CD4-positive, alpha-beta T cell treated with Interleukin-10 for 1 hour (primary cell): ENCODE measurements at places on chromosomes 1 and 21.

GRCh38 chr1:212702672-212703071 is 3.0 kb upstream of the BATF3 start:
- DNase-seq, result no peak

DNA sequence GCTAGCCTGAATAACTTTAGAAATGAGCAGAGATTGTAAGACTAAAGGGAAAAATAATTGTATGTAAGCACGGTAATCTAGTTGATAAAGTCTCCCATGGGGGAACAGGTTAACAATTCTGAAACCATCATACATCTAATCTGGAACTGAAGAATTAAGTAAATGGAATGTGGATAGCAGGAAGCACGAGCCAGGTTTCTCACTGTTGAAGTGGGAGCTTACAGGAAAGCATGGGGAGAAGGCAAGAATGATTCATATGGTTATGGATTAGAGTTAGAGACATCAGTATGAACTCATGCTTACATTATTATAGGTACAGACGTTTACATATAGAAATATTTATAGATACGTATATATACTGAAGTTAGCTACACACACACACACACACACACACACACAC is 83.0 kb downstream of the LEPR start:
- DNase-seq, result no peak

DNA sequence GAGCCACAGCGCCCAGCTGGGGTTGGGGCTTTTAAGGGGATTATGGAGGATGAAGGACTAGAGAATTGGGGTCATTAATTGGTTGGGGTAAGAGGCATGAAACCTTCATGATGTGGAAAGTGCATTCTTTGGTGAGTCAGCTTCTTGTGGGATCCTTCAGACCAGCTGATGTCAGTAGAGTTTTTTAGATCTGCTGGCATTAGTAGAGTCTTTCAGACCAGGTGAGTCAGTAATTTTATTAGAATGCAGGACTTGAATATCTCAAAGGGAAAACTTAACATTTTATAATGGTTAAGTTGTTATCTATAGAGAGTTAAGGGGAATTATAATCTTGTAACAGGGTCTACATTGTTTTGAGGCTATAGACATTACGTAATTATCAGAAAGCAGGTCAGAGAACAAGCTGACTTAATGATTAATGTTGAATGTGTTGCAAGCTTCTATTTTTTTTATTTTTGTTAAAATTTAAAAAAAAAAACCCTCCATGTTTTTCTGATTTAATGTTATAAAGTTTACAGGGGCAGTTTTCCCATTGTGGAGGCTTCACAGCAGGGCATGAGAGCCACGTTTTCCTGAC is 160.9 kb upstream of the FMN2 start:
- DNase-seq, result no peak

- DNase-seq, result no peak
Observed at GRCh38 chr1:41656825-41657500, 172.5 kb upstream of the EDN2 start.

DNA sequence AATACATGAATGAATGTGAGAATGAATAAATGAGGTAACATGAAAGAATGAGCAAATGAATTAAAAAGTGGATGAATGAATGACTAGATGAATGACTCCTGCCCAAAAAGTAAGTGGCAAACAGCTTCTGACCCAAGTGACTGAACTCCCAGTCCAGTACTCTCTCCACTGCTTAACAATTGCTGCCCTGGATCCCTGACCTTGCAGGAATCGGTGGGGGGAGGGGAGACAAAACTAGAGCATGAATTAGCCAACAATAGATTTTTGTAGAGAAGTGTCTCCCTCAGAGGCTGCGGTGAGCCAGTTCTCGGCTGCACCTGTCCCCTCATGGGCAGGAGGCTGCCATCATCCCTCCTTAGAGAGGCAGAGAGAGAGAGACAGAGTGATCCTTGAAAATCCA is 5.9 kb upstream of the GRIK3 start:
- no peak for DNase-seq

DNA sequence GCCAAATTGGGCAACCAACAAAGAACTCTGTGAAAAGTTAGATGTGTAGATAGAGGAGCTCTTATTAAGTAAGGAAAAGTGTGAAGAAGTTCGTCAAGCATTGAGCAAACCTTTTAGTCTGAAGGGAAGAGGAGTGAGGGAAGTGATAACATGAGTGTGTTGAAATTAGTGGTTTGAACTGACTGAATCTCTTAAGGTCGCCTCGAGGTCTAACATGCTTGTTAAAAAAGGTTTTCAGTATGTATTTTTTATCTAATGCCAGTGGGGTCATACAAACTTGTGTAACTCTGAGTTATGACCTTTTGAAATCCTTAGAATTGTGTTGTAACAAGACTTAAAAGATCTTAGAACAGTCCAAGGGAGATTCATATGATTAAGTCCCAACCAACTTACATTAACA is 34.1 kb downstream of the SOAT1 start:
- no peak for DNase-seq
